Stimulated activated CD8-positive, alpha-beta memory T cell treated with anti-CD3 and anti-CD28 coated beads, Interleukin-15, amount 100 ng/mL, for 4 hours (primary cell): ENCODE measurements at places on chromosomes 3 and 15.
A peak's percentile ranks its signal among the peaks of the same experiment; 100 is the strongest.

- DNase-seq: no peak
Measured at GRCh38 chr15:92495446-92495845, 101.8 kb downstream of the ST8SIA2 start.

DNA sequence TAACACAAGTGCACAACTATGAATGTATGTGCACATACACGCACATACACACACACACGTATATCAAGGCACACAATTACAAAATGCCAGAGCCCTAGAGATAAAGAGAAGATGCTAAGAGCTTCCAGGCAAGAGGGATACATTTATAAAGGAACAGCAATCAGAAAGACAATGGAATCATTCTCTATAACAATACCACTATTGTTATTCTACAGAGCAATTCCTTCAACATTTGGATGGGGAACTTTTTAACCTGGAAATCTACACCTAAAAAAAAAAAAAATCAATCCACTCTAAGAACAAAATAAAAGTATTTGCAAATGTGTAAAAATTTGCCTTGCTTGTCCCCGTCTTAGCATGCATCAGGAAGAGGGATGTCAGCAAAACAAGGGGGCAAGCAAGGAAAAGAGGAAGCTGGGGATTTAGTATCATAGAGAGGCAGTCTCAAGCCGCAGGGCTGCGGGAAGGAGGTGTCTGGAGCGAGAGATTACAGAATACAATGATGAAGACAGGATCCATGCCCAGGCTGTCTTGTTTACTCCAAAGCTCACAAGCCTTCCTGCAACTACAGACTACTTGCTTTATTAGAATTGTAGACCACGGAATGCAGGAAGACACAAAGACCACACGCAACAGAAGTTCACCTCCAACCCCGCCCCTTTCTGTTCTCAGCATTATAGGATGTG, 220.2 kb downstream of the NTRK3 start:
- no peak for DNase-seq

DNA sequence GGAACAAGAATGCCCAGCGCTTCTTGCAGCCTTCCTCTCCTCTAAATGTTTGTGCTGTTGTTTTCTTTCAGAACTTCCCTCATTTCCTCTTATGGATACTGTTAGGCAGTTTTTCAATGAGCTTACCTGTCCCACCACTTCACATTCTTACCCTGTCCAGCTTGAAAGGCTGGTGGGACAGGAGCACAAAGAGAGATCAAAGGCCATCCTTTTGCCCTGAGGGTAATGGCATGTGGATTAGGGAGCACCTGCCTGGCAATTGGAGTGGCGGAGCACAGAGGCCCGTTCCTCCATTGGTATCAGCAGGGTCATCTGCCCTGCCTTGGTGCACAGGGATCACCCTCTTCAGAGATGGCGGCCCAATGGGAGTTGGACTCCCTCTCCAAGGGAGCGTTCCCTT, 170.1 kb upstream of the UBE3A start:
- DNase-seq: no peak

DNA sequence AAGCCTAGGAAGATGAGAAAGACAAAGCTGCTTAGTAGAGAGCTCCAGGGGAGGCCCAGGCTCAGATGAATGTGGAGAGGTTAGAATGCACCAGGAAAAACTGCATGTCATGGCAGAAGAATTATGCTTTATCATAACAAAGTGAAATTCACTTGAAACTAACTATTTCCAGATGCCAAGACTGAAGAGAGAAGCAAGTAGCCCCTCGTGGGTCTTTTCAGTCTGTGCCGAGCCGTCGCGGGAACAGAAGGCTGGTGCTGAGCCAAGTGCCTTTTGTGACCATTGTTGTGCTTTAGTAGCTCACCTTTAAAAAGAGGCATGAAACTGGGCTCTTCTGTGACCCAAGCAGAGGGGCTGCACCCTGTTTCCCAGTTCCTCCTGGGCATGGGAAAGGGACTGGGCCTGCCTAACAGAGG, 73.2 kb downstream of the CHDH start:
- no peak for DNase-seq

GRCh38 chr3:158912188-158912587, 110.3 kb downstream of the MFSD1 start:
- DNase-seq: no peak

DNA sequence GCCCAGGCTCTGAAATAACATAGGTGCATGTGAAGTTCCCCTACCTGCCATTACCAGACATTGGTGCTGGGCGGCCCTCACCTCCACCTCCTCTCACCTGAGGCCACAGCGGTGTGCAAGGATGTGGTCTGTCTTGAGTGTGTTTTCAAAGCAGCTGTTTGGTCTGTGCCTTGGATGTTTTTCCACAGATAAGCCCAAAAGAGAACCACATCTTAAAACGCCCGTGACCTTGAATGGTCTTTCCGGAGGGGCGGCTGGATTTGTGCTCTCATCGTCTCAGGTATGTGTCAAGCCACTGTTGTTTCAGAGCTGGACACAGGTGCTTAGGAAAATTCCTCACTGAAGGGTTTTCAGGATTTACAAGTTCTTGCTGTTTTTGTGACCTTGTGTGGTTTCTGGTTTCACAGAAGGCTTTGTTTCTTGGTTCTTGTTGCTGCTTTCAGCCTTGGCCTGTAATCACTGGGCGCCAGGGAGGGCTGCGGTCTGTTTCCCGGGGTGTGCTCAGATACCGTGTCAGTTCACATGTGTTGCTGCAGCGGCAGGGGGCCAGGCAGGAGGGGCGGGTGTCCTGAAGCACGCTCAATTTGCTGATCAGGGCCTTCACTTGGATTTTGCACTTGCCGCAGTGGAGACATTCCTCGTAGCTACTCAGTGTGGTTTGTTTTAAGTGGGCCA, 128.4 kb downstream of the IGF1R start:
- no peak for DNase-seq

DNA sequence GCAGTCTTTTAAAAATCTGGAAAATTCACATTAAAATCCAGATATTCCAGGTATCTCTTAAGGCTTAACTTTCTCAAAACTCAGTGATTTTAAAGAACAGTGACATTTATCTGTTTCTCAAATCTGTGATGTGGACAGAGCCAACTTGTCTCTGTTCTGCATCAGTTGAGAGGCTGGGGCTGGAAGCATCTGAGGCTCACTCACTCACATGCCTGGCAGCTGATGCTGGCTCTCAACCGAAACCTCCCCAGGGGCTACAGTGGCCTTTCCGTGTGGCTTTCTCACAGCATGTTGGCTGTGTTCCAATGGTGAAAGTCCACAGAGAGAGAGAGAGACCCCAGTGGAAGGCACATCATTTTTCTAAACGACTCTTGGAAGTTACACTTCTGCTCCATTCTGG, 53.5 kb downstream of the CEMIP start:
- no peak for DNase-seq

GRCh38 chr3:81760215-81760614, 1.2 kb downstream of the GBE1 start:
- no peak for DNase-seq

DNA sequence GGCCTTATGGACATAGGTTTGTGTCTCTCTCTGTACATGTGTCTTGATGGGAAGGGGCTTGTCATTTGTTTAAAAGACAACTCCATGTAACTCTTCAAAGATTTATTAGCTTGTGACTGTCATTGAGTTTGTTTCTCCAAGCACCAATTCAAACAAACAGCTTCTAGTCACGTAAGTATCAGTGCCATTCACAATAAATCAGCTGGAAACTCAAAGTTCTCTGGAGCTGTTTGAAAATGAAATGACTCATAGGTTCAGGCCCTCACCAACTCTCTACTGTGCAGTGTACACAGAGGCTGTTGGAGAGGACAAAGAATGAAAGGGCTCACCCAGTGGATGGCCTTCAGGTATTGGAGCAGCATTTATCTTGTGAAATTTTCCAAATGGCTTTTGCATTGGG, 476.3 kb downstream of the AGBL1 start:
- no peak for DNase-seq

DNA sequence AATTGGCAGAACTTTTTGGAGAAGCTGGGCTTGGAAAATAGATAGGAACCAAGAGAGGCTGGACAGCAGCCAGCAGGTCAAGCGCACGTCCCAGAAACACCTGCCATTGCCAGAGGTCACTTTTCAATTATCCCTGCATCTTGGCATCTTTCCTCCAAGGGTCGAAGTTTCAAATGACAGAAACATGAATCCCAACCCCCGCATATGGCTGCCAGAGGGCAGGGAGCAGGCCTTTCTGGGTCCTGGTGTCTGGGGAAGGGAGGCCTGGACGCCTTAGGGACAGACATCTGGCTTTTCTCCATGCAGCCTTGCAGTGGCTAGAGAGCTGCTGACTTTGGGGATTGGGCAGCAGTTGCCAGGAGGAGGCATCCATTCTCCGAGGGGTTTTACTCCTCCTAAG, 164.5 kb upstream of the TPM1 start:
- no peak for DNase-seq

DNA sequence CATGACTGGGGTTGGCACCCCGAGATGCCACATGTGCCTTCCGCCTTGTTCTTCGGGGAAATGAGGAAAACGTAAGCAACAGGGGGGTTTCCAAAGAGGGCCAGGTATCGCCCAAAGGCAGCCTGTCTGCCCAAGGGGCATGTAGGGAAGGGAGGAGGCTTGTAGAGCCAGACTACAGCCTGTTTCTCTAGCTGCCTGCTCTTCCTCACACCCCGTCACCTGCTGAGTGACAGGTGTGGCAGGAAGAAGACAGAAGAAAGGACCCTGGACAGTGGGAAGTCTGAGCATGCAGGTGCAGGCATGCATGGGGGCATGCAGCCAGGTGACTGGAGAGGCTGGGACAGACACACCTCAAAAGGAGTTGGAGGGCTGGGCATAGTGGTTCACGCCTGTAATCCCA, 9.8 kb downstream of the PLA2G4E start:
- DNase-seq: no peak

- DNase-seq: no peak
Measured at GRCh38 chr3:52896613-52897012, 735 bp downstream of the STIMATE start.

- DNase-seq: no peak
Measured at GRCh38 chr3:193554811-193555210, at the start of gene ATP13A4. TSS of gene ATP13A4 (minus strand) at chr3:193554895. CDS start at chr3:193554799, 96 bp downstream.

GRCh38 chr3:189726277-189726676, 95.1 kb downstream of the TP63 start:
- no peak for DNase-seq

GRCh38 chr3:69691860-69692259, 47.4 kb upstream of the MITF start:
- no peak for DNase-seq

DNA sequence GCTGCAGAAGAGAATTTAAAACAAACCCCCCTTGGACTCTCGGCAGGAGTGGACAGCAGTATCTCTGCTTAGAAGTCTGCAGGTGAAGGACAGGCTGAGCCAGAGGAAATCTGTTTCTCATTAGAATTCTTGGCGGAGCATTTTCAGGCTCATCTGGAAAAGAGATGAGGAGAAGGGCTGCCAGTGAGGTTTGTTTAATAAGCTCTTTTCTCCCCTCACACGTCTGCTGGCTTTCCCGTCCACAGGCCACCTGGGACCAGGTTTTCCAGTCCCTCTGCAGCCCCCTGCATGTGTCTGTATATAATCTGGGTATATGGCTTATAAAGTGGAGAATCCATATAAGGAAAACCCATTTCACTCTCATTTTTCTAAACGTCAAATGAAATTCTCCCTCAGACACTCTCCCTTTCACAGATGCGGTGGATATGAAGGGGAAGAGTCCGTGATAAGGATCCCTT, 155.4 kb upstream of the TPM1 start:
- DNase-seq: no peak

DNA sequence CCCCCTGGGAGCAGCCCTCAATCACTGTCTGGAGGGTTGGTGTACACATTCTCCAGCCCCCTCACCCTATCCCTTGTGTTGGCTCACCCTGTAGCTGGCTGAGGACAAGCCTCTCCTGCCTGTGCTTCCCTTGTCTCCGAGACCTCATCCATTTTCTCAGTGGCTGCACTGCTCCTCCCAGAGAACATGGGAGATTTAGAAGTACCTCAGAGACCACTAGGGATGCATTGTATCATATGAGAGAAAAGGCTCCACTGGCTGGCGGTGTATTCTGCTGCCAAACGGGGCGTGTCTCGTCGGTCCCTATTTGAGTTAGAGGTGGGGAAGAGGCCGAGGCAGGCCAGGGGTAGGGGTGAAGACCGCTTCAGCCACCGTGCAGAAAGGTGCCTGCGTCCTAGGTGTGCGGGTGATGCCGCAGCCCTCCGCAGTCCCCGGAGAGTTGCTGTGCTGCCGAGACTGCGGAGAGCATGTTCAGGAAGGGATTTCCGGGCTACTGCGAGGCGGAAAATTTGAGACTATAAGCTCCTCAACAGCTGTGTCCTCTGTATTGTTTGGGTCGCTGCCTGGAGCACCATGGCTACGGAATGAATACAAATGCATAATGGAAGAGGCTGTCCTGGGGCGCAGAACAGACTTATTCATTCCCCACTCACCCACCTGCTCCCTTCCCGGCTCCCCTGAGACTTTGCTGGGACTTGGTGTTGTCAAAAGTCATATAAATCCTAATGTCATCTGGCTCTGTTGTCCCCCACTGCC, 43.8 kb downstream of the SPSB4 start:
- DNase-seq: no peak

DNA sequence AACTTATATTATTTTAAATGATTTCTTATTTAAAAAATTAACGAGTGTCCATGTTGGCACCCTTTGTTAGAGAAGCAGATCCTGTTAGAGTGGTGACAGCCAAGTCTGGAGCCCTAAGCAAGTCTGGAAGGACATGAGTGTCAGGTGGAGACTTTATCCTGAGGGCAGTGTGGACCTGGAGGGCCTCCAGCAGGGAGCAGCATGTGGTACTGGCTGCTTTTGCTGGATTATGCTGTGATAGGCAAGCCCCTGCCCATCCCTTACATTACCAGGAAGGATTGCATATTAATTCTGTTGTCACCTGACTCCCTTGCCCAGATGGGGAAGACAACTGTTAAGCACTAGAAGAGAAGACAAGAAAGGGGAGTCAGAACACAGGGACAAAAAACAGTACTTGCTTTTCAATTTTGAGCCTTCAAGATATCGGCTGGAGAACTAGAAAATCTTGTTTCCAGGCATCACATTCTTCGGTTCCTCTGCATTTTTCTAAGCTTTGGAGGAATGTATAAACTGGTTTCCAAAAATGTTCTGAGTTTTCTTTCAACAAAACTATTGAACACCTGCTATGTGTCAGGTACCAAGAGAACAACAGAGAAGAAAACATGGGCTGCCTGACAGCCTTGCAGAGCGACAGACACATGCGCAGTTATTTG, 22.7 kb downstream of the ZNF860 start:
- DNase-seq: no peak

GRCh38 chr3:8324747-8325146, 176.9 kb upstream of the LMCD1 start:
- no peak for DNase-seq

DNA sequence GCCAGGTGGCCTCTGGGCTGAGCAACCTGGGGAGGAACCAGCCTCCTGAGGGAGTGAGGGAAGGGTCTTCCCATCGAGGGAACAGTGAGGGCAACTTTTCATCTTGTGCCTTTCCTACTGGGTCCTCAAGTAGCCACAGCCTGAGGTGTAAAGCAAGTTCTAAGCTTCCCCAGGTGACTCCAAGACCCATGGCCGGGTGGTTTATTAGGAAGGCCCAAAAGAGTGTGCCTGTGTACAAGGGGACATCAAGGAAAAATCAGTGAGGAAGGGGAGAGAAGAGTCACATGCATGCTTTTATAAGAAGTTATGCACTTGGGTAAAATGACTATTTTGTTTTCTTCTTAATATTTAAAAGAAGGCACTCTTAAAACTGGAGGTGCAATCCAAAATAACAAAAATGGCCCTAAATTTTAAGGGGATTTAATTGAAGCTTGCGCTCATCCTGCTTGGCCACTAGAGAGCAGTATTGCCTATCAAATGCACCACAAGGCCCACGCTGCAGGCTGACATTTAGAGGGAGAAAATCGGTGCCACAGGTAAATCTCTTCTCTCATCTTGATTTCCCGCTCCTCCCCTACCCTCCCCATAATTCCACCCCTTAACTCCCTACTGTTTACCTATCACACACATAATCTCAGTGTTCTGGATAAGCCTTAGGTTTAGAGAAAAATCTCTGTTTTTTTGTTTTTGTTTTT, 6.7 kb downstream of the NANOGP8 start:
- DNase-seq: peak; percentile 3
